ENCODE measurements at places on chromosomes 4 and X. TPM values are rescaled to one million over a fixed set of nuclear protein-coding genes. Genes with fewer than 3 reads are reported as not detected.

ADH5 gene
- total RNA-seq = 172 TPM

HELQ gene
- 8.7 TPM for total RNA-seq

CXCL10 gene
- 0.28 TPM for total RNA-seq

BRS3 gene
- total RNA-seq = not detected

GAR1 gene
- total RNA-seq = 21.9 TPM

HSD17B13 gene
- total RNA-seq = not detected

OTC gene
- not detected for total RNA-seq

FRMPD4 gene
- total RNA-seq = 0.07 TPM

LNX1 gene
- 0.34 TPM for total RNA-seq

SMR3B gene
- not detected for total RNA-seq

IRS4 gene
- total RNA-seq = not detected

TMEM131L gene
- 13.4 TPM for total RNA-seq

FAM47A gene
- total RNA-seq = not detected

PLRG1 gene
- total RNA-seq = 73.3 TPM

SLC25A6 gene
- total RNA-seq = 197 TPM

SHROOM3 gene
- total RNA-seq = 22.8 TPM

CXCL1 gene
- 27.5 TPM for total RNA-seq

KCTD8 gene
- total RNA-seq = 0.18 TPM

PRKG2 gene
- 0.63 TPM for total RNA-seq

ZDHHC15 gene
- total RNA-seq = not detected

PPP2R2C gene
- total RNA-seq = 0.18 TPM

FAM47E gene
- total RNA-seq = not detected
